ENCODE measurements at places on chromosomes 6 and 20.

DNA sequence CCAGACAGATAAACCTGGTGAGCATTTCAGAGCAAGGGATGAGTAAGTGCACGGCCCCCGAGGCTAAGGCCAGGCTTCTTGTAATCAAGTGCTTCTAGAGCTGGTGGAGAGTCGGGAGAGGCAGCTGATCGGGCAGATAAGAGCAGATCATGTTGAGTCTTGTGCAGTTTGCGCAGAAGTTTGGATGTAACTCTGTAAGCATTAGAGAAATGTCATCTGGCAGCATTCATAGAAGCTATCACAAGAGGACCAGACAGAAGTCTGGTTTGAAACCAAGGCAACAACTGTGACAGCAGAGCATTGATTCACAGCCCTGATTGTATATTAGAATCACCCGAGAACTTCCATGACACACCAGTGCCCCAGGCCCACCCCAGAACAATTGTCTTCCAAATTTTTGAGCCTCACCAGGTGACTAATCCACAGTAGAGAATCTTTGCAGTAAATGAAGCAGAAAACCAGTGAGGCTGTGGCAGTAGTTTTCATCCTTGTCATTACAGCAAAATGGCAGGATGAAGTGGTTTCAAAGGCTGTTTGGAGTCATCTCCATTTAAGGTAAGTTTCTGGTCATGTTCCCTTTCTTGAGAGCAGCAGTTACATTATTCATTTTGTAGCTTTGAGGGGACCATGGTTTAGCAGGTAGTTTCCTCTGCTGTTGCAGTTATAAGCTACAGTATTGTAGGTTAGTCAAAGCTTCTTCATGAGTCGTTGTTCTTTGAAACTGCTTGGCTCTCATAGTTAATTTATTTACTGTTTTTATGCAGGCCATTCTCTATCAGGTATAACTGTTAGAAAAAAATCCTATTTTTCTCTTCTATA is 84.1 kb downstream of the RNF217 start:
- DNase-seq: no peak

DNA sequence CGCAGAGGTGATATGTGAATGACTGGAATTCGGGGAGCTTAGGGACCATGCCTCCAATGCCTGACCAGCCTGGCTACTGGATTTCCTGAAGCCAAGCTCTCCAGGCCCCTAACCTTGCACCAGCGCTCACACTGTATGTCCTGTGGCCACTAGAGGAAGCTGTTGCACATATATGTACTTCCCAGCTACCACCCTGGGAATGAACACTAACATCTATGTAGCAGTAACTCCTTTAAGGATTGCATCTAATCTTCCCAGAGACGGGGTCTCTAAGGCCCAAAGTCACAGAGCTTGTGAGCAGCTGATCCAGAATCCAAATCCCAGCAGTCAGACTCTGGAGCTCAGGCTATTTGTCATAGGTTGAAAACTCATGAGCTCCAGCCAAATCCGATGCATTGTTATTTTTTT is 20.4 kb upstream of the BPIFB1 start:
- DNase-seq: peak; percentile 54

DNA sequence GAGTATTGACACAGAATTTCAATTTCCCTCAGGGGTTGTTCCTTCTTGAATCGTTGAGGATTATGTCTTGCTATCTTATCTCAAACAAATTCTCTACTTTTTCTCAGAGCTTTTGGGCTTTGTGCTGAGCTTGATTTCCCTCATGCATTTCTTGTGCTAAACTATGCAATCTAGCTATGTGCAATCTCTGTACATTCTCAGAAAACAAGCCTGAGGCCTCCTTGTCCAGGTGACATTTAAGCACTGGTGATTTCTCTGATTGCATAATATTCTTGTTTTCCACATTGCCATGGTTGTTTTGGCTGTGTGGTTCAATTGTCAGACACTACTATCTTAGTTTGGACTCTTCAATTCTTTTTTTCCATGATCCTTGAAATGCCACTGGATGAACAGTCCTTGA is 81.2 kb upstream of the MAN1A1 start:
- no peak for DNase-seq

GRCh38 chr20:20224806-20225205 is 143.1 kb upstream of the INSM1 start:
- peak; percentile 20 for DNase-seq

DNA sequence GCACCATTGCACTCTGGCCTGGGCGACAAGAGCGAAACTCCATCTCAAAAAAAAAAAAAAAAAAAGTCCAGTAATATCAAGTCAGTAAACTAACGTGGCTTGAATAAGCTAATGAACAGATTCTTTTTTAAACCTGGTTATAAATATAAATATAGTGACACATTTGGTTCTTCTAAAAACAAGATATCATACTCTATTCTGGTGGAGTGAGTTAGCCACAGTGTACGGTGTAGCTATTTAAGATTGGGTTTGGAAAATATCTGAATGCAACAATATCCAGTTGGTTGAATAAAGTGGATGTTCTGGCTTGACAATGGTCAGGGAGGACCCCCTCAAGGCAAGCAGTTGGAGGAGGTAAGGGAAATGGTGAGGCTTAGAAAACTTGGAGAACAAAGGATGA is 5.9 kb upstream of the DEK start:
- no peak for DNase-seq

DNA sequence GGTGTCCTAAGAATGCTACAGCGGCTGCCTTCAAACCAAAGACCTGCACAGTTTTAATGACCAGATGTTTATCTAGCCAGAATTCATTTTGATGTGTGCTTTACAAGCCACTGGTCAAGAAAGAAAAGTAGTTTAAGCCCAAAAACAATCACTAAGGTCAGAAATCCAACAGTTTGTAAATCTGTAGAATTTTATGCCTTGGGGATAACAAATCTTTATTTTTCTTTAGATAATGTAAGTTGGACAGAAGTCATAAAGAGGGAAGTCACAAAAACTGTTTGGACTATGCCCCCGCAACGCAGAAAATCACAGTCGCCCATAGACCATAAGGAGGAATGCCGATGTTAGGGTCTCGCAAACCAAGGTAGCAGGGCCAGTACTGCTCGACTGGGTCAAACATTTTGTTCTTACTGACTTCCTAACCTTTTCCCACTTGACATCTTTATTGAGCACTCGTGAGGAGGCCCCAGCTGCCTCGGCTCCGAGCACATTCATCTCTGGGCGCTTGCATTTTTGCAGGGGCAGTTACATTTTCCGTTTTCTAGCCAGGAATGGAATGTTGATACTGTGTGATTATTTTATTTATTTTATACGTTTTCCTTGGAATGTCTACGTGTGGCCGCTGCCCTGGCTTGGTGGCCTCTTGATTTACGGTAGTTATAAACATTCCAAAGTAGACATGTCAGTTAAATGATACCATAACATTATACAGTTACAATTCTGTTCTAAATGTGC is 56.7 kb upstream of the APCDD1L start:
- DNase-seq: no peak

GRCh38 chr6:116335612-116336215 is 35.0 kb upstream of the DSE start:
- no peak for DNase-seq

DNA sequence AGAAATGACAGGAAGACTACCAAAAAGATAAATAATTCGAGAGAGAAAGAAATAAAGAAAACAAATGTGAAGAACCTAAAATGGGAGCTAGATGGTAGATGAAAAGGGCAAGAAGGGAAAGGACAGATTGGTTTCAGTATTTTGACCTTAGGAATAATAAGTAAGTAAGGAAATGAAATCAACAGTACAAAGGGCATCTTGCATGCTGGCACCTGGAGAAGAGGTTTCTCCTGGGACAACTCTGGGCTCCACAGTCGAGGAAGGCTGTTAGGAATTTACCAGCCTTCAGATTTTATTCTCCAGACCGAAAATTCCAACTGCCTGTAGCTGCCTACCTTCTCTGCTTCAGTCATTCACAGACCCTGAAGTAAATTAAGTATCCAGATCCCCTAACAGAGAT is 80.5 kb downstream of the SMLR1 start:
- no peak for DNase-seq

GRCh38 chr6:1770435-1770843 is 160.7 kb downstream of the FOXC1 start:
- DNase-seq: no peak

- DNase-seq: no peak
Measured at GRCh38 chr6:83677791-83678190, 31.1 kb downstream of the SNAP91 start.

DNA sequence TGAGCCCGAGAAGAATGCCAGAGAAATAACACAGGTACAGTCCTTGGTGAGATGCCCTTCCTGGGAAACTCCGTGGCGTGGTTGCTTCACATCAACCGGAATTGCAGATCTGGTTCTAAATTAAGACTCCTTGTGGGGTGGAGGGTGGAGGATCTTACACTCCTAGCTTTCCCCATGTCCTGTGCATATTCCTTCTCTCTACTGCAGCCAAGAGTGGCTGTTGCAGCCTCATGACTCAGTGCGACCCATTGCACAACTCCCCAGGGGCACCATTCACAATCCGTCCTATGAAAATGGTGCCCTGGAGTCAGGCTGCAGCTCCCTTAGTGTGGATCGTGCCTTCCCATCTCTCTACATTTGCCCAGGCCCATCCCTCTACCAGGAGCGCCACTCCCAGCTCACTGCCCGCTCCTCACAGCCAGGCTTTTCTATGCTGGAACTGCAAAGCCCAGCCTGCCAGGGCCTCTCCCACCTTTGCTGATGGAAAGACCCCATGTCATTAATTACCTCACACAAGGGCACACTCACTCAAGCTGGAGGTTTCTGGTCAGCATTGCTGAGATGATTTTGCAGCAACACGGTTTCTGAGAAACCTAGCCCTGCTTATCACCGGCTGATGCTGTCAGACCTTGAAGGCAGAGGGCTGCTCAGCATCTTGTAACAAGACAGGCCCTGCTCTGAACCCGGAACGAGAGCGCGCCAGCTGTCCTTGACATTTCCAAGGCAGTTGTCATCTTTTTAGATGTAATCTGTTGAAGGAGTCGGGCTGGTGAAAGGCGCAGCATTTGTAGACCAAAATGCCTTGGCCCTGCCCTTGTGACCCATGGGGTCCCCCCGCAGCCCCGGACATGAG is 39.7 kb downstream of the SIRPA start:
- no peak for DNase-seq

- DNase-seq: no peak
Measured at GRCh38 chr6:155325700-155326516, 11.6 kb upstream of the TFB1M start.

DNA sequence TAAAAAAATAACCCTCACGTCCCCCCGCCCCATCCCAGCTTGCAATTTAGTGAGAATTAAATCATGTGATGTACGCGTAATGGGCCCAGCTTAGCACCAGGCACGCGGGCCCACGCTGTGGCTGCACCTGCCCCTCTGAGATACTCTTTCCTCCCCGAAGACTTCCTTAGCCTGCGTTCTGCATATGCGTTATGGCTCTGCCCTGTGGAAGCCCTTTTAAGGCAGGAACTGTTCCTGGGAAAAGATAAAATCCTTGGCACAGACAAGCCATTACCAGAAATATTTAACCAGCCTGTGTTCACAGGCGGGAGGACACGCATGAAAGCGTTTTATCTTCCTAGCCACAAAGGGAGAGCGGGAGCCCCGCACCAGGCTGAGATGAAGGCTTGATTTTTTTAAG is 311.0 kb downstream of the LRFN2 start:
- no peak for DNase-seq

DNA sequence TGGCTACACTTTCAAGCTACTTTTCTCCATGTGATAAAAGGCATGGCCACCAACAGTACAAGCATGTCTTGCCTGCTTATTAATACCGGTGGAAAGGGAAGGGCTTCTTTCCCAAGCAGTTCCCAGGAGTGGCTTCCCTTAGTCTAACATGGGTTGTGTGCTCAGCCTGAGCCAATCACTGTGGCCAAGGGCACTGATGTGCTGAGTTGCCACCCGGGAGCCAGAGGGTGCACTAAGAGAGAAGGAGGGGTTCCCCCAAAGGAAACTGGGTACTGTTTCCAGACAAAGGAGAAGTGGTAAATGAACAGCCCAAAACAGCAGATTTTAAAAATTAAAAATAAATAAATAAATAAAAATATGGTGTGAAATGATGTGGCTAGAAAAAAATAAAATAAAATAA is 68.5 kb downstream of the BANF2 start:
- DNase-seq: no peak

DNA sequence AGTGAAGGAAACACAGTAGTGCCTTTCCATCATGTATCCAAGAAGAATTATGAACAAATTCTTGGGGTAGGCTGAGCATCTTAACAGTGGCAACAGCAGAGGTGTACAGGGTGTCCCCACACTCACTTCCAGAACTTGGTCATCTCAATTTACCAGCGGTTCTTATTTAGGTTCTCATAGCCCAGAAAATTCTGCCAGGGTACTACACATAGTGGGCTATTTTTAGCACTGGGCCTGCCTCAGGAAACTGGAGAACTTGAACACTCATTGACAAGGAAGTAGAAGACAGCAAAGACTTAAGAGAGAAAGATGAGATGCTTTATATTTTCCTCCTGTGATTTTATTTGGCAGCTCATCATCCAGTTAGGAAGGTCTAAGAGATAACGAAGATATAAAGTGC is 71.8 kb upstream of the PHIP start:
- no peak for DNase-seq

DNA sequence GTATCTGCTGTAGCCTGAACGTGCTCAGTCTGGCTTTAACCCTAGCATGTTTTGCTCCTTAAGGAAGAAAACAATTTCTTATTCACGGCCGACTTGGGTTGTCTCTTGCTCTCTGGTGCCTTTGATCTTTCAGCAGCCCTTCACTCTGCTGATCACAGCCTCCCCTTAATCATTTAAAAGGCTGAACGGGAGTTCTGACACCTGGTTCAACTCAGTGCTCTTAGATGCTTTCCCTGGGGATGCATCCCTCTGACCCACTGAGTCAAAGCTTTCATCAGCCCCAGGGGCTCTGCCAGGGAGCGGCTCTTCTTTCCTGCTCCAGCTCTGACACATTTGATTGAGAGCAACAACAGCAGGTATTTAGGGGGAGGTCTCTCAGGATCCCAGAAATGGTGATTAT is 79.0 kb upstream of the FYN start:
- no peak for DNase-seq

- no peak for DNase-seq
Measured at GRCh38 chr20:14902432-14903089, 565.1 kb upstream of the FLRT3 start.

- no peak for DNase-seq
Measured at GRCh38 chr6:97214671-97215070, 68.3 kb downstream of the MMS22L start.
